ENCODE measurements at places on chromosomes 12 and 14.
A peak's percentile ranks its signal among the peaks of the same experiment; 100 is the strongest.

DNA sequence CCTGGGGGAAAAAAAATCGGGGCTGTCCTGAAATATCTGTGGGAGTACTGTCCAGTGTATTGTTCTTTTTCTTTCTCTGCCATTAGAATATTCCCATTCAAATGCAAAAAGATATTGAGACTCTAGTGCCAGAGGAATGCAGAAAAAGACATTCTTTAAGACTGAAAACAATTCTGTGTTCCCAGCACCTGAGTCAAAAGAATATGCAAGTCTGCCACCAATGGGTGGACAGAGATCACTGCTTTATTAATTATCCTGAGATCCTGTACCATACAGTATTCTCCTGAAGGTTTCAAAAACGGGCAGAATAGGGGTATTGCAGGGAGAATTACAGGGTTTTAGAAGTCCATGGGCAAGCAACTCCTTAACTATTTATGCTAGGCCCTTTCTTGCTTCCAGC, 361.8 kb downstream of the C12orf50 start:
- no peak for DNase-seq

DNA sequence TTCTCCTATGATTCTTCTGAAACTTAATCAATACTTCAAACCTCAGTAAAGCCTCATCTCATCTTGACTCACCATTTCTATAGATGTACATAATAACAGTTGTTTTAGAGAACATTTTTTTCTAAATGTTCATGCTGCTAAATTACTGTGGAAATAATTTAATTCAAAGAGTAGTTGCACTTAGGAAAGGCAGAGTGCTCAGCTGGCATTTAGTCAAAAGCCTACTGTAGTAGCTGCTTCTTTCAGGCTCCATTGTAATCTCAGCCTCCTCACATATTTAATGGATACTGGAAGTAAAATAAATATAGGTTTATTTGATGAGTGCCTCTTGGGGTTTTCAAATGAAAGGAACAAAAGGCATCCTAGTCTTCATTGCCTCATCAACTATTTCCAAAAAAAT, 325.0 kb downstream of the CCER1 start:
- no peak for DNase-seq

DNA sequence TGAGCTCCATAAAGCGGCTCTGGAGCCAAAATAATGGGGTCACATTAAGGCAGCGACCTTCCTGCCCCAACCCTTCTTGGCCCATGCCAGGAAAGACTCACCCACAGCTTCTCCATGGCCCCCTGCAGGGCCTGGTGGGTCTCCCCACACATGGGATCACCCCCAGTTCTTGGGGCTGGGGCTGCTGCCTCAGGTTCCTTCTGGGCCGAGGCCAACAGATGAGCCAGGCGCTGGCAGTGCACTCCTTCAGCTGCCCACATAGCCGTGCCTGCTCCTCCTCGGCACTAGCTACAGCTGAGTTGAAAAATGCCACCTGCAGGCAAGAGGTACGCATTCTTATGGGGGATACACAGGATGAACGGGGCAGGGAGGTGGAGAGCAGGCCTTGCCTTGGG, 14.8 kb upstream of the BLTP3B start:
- no peak for DNase-seq

- DNase-seq = peak; percentile 38
Measured at GRCh38 chr12:89461649-89462612, 62.7 kb downstream of the GALNT4 start.

DNA sequence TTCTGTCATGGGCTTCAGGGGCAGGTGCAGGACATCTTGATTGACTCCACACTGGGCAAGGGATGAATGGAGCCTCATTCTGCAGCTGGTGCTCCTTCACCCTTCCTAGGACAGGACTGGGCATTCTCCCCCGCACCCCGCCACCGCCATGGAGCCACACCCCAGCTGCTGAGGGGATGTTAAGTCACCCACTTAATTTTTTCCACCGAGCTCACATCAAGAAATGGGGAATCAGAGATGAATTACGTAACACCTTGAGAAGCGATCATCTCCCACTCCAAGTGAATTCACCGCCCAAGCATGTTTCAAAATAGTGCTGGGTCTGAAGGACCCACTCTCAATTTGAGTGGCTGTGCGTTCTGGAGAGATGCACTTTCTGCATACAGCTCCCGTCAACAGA, 94.2 kb downstream of the EML1 start:
- DNase-seq = no peak

- no peak for DNase-seq
Measured at GRCh38 chr12:131860472-131861260, 32.5 kb downstream of the MMP17 start.

- DNase-seq = no peak
Measured at GRCh38 chr12:63292471-63293221, 141.6 kb upstream of the AVPR1A start.

DNA sequence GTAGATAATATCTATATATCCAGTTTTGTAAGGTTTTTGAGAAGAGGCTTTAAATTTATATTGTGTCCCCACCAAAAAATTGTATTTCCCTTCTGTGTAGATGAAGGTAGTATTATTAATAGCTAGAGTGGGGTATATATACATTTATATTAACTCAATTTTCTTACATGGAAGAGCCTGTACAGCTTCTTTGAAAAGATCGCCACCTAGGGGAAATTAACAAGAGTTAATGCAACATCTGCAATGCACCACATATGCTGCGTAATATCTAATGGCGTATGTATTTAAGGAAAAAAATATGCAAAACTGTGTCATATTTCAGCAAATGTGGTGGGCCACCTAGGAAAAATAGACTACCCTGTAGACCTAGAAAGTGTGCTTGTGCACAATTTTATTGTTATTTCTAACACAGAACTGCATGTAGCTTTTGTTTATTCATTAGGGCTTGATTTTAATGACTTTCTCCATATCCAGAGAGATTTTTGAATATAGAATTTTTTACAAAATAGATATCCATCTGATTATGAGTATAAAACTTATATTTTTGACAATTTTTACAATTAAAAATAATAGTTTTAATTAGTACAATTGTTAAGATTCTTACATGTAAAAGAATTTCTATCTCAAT, 14.0 kb downstream of the CCER1 start:
- peak; percentile 10 for DNase-seq

GRCh38 chr12:63897931-63898330, 53.4 kb downstream of the SRGAP1 start:
- DNase-seq = no peak

DNA sequence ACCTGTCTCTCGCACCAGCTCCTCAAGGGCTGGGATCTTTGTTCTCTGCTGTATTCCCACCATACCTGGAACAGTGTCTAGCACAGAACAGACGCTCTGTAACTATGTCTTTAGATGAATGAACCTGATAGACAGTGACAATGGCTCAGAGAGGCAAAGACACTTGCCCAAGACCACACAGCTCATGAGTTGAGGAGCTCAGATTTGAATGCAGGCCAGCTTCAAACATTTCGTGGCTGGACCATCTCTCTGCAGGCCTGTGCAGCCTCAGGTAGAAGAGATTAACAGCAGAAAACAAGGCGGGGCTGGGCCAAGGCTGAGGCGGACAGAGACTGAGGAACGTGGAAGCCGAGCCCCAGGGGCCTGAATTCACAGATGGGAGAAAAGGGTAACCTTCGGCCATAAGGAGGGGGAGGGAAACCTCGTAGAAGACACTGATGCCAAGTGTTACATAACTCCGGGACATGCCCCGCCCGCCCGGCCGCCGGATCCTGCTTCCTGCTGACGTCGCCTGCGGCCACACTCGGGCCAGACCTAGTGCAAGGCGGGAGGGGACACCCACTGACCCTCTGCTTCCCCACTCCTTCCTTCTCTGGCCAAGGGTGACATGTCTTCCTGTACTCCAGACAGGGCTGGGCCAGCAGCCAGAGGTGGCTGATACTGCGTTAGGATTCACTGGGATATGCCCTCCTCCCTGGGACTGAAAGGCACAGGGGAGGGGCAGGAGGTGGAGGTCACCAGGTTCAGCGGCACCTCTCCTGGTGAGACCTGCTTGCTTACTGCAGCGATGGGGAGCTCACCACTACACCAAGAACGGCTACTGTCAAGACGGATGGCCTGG, 86.8 kb downstream of the RFLNA start:
- DNase-seq = no peak

DNA sequence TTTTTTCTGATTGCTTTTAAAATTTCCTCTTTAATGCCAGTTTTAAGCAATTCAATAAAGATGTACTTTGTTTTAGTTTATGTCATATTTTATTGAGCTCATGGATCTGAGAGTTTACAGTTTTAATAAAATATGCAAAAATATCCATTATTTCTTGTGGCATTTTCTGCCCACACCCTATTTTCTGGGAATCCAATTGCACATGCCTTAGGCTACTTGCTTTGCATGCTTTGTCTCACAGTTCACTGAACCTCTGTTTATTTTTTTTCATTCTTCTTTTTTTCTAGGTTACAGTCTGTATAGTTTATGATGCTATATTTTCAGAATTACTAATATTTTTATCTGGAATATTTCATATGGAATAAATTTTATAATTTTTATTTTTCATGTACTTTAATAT, 1258.0 kb downstream of the FSCB start:
- DNase-seq = no peak

DNA sequence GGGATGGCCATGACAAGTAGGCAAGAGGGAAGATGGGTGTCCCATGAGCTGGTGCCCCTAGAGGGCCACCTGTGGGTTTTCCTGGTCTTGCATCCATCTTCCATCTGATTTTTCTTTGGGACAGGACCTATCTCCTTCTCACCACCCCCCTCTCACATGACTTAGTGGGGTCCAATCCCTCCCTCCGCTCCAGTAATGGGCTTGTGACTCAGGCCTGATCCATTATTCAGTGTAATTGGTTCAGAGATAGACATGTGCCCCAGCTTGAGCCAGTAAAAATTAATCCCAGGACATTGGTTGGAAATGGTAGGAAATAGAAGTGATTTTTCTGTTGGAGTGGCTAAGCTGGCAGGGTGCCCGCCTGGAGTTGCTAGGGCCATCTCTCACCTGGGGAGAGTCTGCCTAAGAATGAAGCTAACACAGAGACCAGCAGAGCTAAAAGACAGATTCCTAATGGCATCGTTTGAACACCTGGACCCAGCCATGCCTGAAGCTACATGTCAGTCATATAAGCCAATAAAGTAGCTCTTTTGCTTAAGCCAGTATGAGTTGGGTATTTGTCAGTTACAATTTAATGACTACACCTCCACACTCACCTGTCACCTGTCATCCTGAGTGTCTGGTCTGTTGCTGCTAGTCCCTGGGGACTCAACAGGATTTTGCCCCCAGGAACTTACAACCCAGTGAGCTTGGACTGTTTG, 14.7 kb downstream of the RASAL1 start:
- DNase-seq = no peak
